ENCODE measurements at places on chromosomes 6 and 20.

DNA sequence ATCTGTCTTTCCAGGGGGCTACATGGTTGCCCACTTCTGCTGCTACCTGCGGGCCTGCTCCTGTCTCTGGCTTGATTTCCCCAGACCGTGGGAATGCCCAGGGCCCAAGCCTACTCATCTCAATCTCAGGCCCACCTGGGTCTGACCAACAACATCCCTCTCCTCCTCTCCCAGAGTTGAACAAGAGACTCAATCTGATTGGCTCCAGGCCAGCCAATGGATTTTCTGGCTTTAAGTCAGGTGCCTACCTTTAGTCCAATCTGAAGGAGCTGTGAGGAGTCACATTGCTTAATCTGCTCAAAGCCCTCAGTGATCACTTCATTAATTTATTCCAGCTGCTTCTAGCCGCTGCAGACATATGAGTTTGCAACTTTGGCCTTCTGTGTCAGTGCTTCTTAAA lies 162.4 kb upstream of the KCNG1 start:
- DNase-seq = no peak

DNA sequence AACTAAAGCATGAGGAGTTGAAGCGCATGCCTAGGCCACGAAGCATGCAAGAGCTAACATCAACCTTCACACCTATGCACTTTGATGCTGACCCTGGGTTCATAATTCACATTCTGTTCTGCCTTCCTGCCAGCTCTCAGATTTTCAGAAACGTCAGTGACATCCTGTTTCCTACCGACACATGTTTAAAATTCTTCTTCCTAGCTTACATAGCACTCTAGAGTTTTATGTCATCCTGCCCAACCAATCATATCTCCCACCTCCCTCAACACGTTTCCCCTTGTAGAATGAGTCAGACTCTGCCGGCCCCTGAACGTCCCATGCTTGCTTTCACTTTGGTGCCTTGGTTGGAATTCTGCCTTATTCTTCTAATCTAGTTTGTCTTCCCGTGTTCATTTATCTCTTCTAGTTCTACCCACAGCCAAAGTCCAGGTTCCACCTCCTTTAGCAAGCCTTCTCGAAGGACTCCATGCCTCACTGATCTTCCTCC lies 97.2 kb upstream of the MAP7 start:
- no peak for DNase-seq

DNA sequence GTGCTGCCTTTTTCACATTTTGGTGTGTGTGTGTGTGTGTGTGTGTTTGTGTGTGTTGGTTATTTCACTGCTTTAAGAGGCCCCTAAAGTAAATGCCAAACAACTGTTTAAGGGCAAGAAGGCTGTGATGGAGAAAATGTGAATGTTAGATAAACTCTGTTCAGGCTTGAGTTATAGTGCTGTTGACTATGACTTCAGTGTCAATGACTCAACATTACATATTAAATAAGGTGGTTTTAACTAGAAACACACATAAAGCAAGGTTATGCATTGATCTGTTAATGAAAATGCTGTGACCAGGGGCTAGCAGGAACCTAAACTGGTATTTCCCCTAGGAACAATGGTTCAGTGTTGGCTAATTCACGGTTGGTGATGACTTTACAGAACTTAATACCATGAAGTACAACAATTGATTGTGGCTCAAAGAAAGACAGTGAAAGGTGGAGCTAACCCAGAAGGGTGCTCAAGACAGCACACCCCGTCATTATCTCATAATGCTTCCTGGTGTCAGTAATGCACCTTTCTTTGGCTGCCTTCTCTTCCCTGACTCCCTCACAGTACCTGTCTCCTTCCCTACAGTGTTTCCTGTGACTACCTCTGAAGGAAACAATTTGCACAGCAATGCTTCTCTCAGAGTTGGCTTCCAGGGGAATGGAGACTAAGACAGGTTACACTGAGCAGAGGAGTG lies 116.1 kb downstream of the RIN2 start:
- no peak for DNase-seq

DNA sequence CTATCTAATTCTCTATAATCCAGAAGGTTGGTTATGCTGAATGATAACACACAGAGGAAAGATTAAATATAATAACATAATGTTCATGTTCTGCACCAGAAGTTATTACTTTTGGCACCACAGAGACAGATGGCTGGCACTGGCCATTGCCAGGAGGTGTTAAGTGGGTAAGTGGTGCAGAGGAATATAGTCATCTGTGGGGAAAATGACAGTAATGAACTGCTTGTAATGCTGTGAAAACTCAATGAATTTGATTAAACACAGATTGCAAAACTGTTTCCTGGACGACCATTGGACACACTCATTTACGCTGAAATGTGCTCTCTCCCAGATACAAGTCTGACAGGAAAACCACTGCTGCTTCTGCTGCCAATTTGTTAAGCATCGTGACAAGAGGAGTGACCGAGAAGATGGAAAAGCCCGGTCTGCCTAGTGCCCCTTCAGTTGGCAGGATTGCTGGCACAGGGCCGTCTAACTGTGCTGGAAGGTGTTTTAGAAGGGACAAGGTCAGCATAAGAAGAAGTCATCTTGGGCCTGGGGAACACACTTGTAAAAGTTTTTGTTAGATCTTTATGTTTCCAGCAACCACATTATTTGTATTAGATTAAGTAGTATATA lies 567.4 kb downstream of the CBLN4 start:
- DNase-seq = no peak

DNA sequence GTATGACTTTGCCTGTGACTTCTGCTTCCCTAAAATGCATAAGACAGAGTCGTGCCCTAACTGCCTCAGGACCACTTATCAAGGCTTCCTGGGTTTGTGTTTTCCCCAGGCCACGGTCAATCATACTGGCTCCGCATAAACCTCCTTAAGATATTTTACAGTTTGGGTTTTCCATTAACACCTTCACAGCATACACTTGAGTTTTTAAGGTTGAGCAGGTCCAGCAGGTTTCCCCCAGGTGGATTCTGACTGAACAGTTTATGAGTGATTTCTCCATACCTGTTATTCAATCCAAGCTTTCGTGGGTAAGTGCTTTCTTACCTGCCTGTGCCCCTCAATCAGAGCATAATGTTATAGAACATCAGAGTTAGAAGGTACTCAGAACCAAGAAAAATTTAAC lies 39.3 kb downstream of the NINL start:
- DNase-seq = no peak
